ENCODE measurements at places on chromosomes 2 and 18. TPM values are rescaled to one million over a fixed set of nuclear protein-coding genes. Genes with fewer than 3 reads are reported as not detected.
A peak's percentile ranks its signal among the peaks of the same experiment; 100 is the strongest.

DNA sequence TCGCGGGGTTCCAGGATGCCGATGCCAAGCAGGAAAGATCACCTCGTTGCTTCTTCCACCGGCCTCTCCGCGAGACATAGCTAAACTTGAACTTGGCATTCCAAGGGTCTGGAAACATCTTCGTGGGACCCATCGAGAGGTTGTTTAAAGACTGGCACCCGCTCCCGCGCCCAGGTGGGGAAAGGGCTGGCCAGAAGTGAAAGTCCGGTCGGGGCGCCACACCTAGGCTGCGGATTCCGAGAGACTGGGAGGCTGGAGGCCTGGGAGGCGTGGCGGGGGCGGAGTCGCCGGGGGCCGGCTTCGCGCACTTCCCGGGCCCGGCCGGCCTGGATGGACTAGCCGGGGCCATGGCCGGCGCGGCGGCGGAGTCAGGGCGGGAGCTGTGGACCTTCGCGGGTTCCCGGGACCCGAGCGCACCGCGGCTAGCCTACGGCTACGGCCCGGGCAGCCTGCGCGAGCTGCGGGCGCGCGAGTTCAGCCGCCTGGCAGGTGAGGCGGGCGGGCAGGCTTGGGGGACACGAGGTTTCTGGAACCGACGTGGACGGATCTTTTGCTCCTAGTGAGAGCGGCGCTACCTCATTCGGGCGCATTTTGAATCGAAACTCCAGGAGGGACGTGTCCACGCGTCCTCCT is at the start of gene MOCOS:
MOCOS (plus strand) TSS at position 305 of the 633 bp plus-strand sequence; CDS start at position 348, 43 bp downstream.
- peak; percentile 71 for DNase-seq

DNA sequence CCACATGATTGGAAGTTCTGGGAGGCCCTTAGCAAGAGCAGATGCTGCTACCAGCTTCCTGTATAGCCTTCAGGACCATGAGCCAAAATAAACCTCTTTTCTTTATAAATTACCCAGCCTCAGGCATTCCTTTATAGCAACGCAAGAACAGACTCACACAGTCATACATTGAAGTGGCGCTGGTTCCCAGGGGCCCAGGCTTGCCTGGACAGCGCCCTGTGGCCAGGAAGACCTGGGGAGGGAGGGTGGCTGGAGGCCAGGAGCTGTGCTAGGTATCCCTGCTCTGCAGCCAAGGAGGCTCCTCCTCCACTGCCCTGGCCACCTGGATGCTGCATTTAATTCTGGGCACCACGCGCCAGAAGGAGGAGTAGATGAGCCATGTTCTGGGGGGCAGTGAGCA is 98.1 kb downstream of the AGAP1 start:
- no peak for DNase-seq

Gene WDR54
- 15.4 TPM for polyA plus RNA-seq

Gene SERPINB2
- polyA plus RNA-seq = 14.5 TPM

- DNase-seq = peak; percentile 89
Measured at GRCh38 chr2:64859312-64860212, 129.6 kb upstream of the SLC1A4 start.

DNA sequence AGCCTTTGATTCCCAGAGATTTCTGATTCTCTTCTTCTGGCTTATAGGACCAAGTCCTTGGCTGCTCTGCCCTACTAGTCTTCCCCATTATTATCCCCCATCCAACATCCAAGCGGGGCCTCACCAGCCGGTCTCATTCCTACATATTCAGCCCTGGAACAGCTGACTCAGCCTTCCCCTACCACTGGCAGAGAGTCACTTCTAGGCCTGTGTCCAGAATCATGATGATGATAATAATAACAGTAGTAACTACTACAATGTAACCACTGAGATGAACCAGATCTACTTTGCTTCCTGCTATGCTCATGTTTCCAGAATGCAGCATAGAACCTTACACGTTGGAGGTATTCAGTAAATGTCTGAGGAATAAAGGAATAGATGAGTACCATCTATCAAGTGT is 295.2 kb downstream of the SRBD1 start:
- DNase-seq = peak; percentile 73

Gene PPM1G
- 57.5 TPM for polyA plus RNA-seq

Gene CBLN2
- not detected for polyA plus RNA-seq

Gene DPP4
- polyA plus RNA-seq = 14.9 TPM

DNA sequence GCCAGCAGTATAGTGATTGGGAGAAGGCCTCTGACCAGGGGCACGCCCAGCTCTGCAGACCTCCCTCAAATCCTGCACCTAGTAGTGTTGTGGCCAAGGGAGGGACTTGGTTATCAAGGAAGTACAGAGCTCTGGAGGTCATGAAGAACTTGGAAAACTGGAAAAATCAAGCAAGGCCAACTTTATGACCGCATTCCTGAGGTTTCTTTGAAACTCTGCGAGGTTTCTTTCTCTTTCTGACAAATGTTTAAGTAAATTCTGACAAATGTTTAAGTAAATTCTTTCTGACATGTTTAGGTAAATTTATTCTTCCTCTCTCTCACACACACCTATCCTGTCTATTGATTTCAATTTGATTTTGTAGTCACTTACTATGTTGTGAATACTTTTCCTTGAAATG is 31.0 kb downstream of the CLIP4 start:
- no peak for DNase-seq

DNA sequence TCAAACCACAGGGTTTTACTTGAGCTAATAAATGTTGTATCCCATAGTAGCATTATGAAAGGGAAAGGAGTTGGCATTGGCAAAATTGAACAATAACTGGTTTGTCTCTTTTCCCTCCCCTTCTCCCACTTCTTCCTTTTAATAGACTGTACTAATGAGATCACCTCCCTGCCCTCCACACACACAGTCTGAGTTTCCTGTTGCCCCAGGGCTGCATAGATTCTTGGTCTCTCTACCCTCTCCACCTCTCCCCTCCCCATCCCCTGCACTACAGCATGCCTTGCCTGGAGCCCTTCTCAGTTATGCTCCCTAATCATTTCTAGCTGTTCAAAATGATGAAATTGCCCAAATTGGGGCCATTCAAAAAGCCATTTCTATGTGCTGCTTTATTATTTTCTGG is 37.2 kb upstream of the NEMP2 start:
- DNase-seq = no peak

DNA sequence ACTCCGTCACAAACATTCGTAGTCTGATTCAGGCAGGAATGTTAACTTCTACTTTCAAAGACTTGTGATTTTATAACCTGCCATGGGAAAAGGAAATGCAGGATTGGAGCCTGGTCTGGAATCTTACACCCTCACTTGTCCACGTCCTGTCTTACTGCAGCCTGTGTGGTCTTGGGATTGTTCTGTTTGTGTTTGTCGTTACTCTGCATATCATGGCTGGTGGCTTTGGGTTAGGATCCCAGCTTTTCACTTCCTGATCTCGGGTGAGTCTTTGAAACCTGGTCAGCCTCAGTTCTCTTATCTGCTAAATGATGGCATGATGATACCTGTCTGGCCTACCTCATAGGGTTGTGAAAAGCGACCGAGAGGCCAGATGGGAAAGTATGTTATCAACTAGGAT is 34.6 kb downstream of the SH3BP4 start:
- no peak for DNase-seq

Gene STK16
- 25.2 TPM for polyA plus RNA-seq

- DNase-seq = peak; percentile 64
Measured at GRCh38 chr2:36485521-36485920, 112.4 kb downstream of the FEZ2 start.

Data from lung (tissue), 17 donors.